ENCODE measurements at places on chromosomes 2 and 18.

GRCh38 chr2:221716426-221717303, 144.6 kb upstream of the EPHA4 start:
- peak; percentile 3 for DNase-seq

- DNase-seq: no peak
Observed at GRCh38 chr2:85429213-85429923, 10.9 kb downstream of the SH2D6 start.

- DNase-seq: no peak
Observed at GRCh38 chr2:31246184-31246852, 12.4 kb downstream of the EHD3 start.

DNA sequence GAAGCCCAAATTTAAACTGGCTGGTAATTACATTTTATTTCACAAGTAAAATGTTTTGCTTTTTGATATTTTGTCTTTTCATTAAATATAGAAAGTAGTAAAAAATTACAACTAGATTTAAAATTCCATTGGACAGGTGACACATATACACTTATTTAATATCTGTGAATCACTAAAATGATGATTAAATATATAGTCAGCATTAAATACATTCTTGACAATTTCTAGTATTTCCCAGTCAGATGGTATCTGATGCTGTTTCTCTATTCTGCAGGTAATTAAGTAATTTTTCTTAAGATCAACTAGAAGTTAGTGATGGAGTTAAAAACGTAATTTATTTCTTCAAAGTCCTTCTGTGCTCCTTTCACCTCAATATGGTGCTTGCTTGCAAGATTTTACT, 237.8 kb downstream of the LRRTM4 start:
- DNase-seq: no peak

DNA sequence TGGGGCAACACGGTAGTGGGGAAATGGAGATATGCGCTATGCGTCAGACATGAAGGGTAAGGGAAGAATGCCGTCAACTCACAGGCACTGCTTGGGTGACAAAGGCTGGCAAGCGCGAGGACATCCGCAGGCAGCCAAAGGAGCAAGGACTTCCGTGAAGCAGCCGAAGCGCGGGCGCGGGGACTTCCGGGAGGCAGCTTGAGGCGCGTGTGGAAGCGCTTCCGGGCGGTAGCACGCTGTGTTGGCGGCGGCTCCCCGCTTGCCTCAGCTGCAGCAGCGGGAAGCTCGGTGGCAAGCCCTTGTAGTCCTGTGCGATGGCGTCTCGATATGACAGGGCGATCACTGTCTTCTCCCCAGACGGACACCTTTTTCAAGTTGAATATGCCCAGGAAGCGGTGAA, at the start of gene PSMA8:
Gene PSMA8 (plus strand): TSS at position 218 of the 400 bp plus-strand sequence. CDS start 97 bp downstream, at position 315.
- peak; percentile 23 for DNase-seq

DNA sequence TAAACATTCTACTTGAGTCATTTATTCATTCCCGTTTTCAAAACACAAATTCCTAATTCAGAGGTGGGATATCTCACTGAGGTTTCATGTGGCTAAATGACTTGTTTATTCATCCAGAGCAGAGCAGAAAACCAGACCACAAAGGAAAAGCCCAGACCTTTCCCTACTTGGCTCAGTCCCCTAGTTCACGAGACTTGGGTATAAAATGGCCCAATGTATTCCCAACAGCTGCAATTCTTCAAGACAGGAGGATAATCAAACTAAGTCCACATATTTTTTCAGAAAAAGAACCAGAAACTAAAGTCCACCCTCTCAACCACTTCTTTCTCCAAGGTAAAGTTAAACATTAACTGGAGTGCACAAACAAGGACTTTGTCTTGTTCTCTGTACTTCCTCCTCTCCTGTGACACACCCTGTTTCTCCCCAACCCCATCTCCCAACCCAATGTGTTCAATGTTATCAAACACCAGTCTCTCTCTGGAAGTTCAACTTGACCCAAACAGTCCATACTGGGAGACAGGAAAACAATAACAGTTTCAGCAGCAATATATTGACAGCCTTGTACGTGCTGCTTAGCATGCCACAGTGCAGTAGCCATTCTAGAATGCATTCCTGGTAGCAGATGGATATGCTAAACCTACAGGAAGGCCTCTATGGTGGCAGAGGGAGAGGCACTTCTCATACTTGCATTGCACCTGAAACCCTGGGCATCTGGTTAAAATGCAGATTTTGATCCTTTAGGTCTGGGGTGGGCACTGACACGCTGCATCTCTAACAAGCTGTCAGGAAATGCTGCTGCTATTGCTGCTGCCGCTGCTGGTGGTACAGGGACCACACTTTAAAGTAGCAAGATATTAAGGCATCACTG, 110.7 kb downstream of the INO80D start:
- peak; percentile 11 for DNase-seq

GRCh38 chr2:100409461-100409860, 8.0 kb downstream of the CHST10 start:
- no peak for DNase-seq

DNA sequence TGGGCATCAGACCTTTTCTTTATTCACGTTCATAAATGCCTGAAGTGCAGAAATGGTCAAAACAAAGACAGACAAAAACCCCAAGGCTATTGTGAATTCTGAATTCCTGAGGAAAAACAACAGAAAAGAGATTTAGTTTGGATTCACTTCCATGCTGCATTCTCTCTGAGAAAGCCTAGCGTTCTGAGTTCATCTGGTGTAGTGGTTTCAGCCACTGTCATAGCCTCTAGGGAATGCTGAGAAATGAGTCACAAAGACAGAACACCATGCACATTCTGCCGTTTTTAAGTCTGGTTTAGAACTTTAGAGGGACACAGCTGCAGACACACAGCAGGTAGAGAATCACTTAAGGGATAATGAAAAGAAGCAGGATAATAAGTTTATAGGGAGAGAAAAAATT, 93.8 kb downstream of the LRP1B start:
- peak; percentile 17 for DNase-seq

DNA sequence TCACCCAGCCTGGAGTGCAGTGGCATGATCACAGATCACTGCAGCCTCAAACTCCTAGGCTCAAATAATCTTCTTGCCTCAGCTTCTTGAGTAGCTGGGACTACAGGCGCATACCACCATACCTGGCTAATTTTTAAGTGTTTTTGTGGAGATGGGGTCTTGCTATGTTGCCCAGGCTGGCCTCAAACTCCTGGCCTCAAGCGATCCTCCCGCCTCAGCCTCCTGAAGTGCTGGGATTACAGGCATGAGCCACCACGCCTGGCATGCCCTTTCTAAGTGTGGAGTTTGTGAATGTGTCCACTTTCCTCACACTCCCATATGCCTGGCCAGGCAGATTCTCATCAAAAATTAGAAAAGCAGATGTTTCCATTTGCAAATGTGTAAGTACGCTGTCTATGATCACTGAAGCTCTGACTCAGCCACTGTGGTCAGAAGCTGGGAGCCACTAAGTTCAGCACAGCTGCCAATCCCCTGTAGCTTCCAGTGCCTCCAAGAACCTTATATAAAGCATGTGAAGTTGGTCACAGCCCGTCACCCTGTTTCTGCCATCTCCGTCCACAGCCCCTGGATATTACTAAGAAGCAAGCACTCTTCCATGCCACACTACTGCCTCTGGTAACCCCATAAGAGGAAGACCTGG, 155.4 kb downstream of the FAM210A start:
- no peak for DNase-seq

- DNase-seq: no peak
Observed at GRCh38 chr18:23575309-23575651, 11.0 kb downstream of the NPC1 start.

- peak; percentile 38 for DNase-seq
Observed at GRCh38 chr2:237341872-237342271, 72.1 kb downstream of the COL6A3 start.

DNA sequence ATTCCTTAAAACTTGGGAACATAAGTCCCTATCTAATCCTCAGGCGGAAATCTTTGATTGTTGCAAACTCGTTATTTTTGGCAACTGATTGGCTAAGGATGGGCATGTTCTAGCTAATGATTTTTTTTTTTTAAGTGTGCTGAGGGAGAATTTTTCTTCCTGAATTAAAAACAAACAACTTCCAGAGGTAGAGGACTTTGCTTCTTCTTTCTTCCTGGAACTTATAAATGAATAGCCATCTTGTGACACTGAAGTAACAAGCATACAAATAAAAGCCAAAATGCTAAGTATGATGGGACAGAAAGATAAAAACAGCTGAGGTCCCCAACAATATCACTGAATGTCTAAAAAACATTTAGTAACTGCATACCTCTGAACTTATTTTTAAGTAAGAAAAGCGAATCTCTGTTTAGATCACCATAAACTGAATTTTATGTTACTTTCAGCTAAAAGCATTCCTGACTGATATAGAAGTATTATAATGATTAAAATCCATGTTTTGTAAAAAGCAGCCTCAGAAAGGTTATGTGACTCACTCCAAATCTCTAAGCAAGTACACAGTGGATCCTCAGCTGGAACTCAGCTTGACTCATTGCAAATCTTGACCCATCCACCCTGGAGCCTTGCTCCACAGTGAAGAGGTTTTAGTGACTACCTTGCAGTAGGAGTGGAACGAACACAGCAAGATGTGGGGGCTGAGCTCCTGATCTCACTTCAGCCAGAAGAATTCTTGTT, 344.4 kb downstream of the CLIP4 start:
- peak; percentile 92 for DNase-seq

- DNase-seq: no peak
Observed at GRCh38 chr2:27461118-27461517, 18.9 kb downstream of the KRTCAP3 start.

- DNase-seq: peak; percentile 95
Observed at GRCh38 chr2:219728991-219729487, 101.6 kb downstream of the SLC4A3 start.

DNA sequence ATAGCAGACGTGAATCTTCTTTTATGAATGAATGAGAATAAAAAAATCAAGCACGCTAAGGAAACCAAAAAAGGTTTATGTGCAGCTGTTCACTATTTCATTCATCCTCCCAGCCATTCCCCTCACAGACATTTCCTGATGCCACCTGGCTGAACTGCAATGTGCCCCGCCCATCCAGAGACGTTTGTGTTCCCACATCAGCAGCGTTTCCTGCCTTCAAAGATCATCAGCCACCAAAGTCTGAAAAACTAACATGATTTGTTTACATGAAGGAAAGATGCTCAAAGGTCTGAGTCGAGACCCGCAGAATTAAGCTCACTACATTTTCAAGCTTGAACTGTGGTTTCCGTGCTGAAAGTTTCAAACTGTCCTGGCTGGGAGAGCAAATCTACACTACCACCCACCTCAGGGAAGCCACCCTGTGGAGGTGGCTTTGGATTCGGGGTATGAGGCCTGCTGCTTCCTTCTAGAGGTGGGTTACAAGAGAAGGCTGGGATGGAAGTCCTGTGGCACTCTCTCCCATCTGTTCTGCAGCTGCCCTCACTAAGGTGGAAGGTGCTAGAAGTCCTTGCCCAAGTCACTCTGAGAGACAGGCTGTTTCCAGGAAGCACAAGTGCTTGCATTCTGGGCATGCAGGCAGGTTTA, 201.3 kb upstream of the OSR1 start:
- no peak for DNase-seq

- no peak for DNase-seq
Observed at GRCh38 chr2:120401275-120402066, 55.5 kb downstream of the INHBB start.

DNA sequence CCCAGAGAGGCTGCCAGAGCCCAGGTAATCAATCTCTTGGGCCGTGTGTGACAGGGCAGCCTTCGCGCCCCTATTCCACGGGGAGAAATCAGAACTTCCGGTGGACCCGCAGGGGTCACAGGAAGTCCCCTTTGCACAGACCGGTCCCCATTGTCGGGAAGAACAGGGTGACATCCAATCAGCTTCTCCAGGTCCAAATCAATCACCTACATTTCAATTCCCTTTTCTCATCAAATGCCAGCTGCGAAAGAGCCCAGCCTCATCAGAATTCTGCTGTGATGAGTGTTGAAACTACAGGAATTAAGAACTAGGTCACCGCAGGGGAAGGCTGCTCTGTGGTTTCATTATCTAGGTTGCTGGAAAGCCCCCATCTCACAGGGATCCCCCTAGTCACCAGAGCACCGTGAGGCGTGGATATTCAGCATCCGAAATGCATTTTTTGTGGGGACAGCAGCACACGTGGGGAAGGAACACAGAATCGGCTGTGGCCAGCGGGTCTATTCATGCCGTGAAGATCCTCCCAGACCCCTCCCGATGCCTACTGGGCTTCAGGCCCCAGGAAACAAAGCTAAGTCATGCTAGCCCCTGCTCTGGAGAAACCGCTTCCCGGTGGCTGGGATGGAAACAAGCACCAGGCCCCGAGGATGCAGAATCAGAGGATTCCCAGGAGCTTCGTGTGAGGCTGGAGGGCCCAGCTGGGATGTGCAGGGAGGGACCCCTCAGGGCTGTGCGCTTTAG, 193.7 kb upstream of the ID2 start:
- DNase-seq: peak; percentile 45
